ENCODE measurements at places on chromosomes 4 and X.

DNA sequence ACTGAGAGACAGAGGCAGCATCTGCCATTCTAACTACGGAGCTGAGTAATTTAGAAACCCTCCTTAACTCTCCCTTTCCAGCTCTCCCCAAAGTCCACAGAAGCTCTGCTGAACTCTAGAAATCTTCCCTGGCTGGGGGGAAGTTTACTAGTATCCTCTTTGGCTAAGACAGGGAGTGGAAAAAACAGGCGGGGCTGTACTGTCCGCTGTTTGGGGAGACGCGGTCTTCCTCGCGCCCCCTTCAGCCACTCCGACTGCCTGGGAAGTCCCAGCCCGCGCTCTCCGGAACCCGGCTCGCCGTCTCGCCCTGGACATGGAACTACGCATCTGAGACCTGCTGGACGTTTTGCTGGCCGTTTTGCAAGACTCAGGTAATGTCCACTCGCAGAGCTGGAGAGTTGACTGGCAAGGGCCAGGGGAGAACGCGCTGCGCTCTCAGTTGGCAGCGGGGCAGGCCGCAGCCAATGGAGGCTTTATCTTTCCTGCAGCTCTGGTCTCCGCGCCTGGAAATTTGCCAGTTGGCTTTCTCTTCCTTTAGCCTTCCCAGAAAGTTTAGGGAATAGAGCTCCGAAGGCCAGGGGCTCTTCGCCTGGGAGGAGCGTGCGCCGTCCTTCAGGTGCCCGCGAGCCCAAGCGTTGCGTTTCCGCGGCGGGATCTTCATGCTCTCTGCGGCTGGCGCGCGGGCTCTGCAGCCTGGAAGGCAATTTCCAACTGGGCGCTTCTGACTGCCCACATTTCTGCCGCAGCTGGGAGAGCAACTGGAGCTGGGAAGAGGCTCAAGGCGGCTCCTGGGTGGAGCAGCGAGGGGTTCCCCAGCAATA, 892 bp downstream of the IL1RAPL2 start:
- DNase-seq: no peak

DNA sequence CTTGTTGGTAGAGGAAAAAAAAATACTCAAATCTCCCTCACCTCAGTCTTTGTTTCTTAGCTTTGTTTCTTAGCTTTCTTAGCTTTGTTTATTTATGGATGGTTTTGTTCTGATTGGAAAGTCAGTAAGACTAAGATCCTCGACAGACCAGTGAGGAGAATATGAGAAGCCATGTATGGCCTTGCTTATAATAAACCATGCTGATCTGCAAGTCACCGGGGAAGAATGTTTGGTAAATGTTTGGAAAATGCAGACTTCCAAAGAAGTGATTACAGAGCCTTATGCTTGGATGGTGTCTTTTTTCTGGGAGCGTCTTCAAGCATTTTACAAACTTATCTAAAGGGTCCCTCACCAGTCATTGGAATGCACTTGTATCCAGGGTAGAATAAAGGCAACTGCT, 90.1 kb upstream of the NOCT start:
- no peak for DNase-seq

GRCh38 chr4:3190549-3190948, 58.4 kb upstream of the MSANTD1 start:
- no peak for DNase-seq

GRCh38 chr4:127846061-127846460, 34.6 kb upstream of the PLK4 start:
- DNase-seq: no peak

DNA sequence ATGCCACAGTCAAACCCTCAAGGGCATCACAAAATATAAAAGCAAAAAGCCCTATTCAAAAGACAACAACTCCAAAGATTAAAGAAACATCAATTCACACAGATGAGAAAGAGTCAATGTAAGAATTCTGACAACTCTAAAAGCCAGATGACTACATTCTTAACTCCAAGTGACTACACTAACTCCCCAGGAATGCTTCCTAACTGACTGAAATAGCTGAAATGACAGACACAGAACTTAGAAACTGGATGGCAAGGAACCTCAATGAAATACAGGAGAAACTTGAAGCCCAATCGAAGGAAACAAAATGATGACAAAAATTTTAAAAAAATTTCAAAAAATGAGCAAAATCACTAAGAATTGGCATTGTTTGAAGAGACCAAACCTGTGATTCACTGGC, 1047.6 kb upstream of the PCDH10 start:
- no peak for DNase-seq

DNA sequence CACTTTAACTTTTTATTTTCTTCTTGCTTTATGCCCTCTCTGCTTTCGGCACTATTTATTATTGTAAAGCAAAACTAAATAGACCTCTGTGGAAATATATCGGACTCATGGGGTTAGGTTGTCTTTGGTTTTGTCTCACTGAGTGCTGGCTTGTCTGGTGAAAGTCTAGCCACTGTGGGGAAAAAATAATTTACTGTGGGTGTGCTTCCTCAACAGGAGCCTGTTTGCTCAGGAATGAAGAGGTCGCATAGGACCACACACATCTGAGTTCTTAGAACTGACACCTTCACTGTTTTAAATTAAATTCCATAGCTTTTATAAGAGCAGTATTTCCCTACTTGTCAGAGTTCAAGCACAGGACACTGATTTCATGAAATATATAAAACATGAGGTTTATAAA, 103.0 kb upstream of the BMPR1B start:
- no peak for DNase-seq

GRCh38 chr4:137819964-137820383, 287.7 kb upstream of the PCDH18 start:
- DNase-seq: peak; percentile 17

GRCh38 chr4:100872811-100873210, 355.0 kb upstream of the EMCN start:
- no peak for DNase-seq

GRCh38 chrX:103607364-103608305, at the start of gene TCEAL3:
TCEAL3 (plus strand) TSS chrX:103607963; CDS start chrX:103609065, 1,102 bp downstream.
- no peak for DNase-seq

DNA sequence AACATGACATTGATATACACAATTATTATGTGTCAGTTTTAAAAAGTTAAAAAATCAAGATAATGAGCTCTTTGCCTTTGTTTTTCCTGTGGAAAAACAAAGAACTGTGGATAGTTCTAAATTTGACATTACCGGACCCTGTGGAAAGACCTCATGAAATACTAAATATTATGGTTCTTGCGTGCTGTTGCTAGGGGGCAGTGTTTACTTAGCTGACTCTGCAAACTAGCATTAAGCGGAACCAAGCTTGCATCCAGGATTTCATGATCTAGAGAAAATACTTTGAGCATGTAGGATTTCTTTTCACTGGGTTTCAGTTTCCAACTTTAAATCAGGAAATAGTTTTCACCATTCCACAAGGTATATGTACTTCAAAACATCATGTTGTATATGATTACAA, 33.6 kb downstream of the CLCN4 start:
- peak; percentile 16 for DNase-seq

DNA sequence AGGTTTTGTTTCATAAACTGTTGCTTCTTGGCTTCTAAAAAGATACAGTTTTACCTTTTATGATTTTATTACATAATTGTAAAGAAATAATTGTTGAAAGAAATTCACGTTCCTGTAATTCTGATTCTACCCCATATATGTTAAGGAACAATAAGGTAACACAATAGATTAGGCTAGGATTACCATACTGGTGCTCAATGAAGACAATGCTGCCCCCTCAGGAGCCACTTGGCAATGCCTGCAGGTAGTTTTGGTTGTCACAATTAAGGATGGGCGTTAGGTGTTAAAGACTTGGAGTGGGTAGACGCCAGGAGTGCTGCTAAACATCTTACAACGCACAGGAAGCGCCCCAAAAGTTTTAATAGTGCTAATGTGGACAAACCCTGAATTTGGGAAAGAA, 133.2 kb downstream of the NLGN4X start:
- DNase-seq: no peak

GRCh38 chrX:16063141-16063540, 60.2 kb upstream of the GRPR start:
- no peak for DNase-seq

- no peak for DNase-seq
Measured at GRCh38 chr4:42119886-42120285, 32.6 kb downstream of the BEND4 start.

- DNase-seq: no peak
Measured at GRCh38 chrX:93791304-93791703, 117.3 kb downstream of the FAM133A start.

- DNase-seq: no peak
Measured at GRCh38 chr4:189096717-189097116, 844.0 kb upstream of the FRG1 start.

- DNase-seq: no peak
Measured at GRCh38 chr4:161585011-161585410, 578.8 kb downstream of the FSTL5 start.

- DNase-seq: no peak
Measured at GRCh38 chr4:116059361-116059760, 945.9 kb upstream of the NDST4 start.

DNA sequence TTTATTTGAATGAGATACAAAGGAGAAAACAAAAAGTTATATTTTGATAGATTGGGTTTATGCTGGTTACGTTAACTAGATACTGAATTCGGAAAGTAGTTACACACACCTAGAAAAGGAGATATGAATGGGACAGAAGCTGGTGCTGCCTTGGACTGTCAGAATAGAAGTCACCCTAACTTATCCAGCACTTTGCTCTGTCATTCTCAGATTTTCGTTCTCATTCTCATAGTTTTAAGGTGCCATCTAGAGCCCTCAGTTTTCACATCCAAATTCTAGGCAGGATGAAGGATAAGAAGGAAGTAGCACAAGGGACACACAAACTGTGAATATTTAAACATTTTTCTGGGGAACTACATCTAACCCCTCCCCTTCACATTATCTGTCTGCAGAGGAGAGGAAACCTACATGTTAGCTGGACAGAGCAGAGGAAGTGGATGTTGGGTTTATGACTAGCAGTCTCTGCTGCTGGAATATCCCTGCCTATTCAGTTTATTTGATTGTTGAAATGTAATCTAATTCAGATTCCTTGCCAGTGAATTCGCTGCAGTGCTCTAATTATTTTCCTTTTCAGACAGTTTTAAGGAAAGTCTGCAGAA, 521.9 kb downstream of the FAT4 start:
- DNase-seq: no peak

DNA sequence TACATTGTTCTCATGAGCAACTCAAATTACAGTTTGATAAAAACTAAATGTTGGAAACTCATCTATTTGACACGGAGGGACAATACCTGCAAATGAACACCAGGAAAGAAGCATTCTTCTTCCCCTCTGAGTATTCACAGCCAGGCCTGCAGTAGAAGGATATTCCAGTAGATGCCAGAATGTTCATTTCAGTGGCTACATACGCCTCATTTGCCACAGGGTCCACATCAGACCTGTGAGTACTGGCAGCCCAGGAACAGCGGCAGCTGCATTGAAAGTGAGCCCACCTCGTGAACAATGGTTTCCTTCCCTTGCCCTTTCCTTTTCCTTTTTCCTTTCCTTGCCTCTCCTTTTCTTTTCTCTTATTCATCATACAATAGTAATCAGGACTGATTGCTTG, 81.1 kb upstream of the NEIL3 start:
- no peak for DNase-seq

- DNase-seq: no peak
Measured at GRCh38 chr4:138216272-138216867, 25.8 kb downstream of the SLC7A11 start.

GRCh38 chr4:111120191-111120590, 497.3 kb upstream of the PITX2 start:
- DNase-seq: no peak

GRCh38 chr4:692771-693554, 4.0 kb upstream of the SLC49A3 start:
- DNase-seq: no peak

DNA sequence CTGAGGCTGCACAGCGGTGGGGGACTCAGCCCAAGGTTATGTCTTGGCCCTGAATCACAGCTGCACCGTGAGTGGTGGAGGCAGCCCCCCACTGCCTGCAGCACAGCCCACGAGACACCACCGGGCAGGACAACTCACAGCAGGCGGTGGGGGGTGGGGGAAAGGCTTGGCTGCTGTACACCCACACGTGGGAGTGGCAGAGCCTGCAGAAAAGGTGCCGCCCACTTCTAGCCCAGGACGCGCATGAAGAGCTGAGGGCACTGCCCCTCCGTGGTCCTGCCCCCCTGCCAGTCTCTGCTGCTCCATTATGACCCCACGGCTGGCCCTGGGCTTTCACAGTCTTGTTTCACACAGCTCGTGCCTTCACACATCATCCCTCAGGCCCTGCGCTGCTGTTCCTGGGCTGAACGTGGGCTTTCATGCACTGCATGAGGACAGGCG, 40.8 kb downstream of the FGFRL1 start:
- DNase-seq: no peak

All from activated CD4-positive, alpha-beta T cell treated with anti-CD3 and anti-CD28 coated beads, Interleukin-2, amount 50 U/mL, for 16 hours (primary cell).